NCI-H1105 treated with DMSO at 0.1 percent for 48 hours (cell line): ENCODE measurements at places on chromosomes 5 and 9.

DNA sequence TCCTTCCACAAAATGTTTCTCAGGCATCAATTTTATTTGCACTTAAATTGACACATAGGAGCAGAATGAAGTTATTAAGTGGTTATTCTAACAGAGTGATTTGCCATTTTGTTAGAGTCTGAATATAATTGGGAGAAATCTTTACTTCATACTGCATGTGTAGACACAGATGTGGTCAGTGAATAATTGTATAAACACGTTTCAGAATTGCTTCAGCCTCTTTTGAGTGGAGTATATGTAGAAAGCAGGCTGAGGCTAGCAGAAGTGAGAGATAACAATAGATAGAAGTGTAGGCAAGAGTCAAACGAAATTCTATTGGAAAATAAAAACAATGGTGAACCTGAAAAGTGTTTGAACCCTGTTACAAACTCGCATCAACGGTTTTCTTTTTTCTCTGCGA, 270.7 kb downstream of the TMEM167A start:
- no peak for DNase-seq

DNA sequence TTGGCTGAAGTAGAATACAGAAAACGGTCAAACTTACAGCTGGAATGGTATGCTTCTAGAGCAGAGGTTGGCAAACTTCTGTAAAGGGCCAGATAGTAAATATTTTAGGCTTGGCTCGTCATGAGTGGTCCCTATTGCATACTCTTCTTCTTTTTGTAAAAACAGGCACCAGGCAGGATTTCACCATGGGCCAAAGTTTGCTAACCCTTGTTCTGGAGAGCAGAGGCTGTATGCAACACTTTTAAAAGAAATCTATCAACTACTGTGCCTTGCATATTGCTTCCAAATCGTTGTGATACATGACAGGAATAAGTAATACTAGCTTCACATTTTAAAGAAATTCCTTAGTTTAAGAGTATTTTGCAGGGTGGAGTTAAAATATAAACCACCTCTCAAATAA, 15.6 kb upstream of the COL23A1 start:
- no peak for DNase-seq

DNA sequence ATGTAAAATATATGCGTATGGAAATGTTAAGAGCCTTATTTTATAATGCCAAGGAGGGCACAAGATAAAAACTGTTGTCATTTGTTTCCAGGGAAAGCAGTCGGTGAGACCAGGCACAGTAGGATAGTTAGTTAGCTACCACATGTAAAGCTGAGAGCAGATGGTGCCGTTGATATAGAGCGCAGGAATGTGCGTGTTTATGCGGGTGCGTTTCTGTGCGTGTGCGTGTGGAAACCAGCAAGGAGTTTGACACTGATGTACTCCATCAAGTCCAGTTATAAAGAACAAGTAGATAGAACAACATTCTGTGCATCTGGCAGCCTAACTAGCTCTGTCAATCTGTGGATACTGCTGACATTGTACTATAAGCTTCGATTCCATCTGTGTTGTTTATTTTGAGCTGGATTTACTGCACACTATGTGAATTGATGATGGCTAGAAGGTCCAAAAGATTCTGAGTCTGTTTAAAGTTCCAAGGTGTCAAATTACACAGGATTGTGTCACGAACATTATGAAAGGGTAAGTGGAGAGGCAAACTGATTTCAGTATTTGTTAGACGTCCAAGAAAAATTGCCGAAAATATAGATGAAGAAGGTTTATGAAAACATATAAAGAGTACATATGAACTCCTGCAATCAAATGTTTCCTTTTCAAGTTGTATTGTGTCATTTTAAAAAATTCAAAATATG, 494.9 kb upstream of the MEF2C start:
- no peak for DNase-seq

- no peak for DNase-seq
Measured at GRCh38 chr5:133297293-133297692, 245.5 kb downstream of the HSPA4 start.

- no peak for DNase-seq
Measured at GRCh38 chr5:159785656-159786055, 130.6 kb upstream of the ADRA1B start.

GRCh38 chr5:16104961-16105360, 74.6 kb downstream of the MARCHF11 start:
- DNase-seq = no peak

DNA sequence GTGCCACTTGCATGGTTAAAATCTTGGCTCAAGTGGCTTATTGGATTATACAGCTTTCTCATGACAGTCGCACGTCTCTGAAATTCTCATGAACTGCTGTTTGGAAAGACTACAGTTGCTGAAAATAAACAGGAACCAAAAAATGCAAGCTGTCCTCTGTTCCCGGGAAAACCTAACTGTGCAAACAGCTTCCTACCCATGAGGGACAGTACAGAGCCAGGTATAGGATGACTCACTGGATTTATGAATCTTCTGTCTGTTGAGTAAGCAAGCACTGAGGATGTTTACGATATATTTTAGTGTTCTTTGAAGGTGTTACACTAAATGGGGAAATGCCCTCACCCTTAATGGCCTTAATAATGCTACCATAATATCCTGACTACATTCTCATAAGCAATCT, 380.3 kb upstream of the TNC start:
- DNase-seq = no peak

GRCh38 chr9:130095872-130096271, 42.2 kb downstream of the GPR107 start:
- DNase-seq = no peak

- no peak for DNase-seq
Measured at GRCh38 chr9:93655621-93656425, 79.4 kb downstream of the PHF2 start.

GRCh38 chr5:64944868-64945267, 176.1 kb downstream of the CWC27 start:
- no peak for DNase-seq

- DNase-seq = no peak
Measured at GRCh38 chr9:3820643-3821042, 294.8 kb upstream of the RFX3 start.

GRCh38 chr5:62144401-62145022, 161.5 kb upstream of the KIF2A start:
- peak; percentile 59 for DNase-seq

DNA sequence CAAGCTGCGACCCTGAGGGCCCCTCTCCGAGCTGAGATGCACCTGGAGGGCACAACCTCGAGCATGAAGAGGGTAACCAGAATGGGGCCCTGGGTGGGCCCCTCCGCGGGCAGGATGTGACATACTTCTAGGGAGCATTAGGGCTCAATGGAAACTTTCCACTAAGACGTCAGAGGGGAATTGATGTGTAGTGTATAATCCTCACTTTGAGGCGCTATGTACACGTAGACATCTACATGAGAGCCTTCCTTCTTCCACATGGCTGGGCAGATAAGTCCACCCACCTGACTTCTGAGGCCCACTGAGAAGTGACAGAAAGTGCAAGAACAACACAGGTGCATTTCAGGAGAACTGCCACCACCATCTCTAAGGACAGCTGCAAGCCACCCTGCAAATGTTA, 61.0 kb downstream of the DAP start:
- DNase-seq = no peak

- no peak for DNase-seq
Measured at GRCh38 chr9:135126451-135127187, 39.2 kb downstream of the OLFM1 start.

DNA sequence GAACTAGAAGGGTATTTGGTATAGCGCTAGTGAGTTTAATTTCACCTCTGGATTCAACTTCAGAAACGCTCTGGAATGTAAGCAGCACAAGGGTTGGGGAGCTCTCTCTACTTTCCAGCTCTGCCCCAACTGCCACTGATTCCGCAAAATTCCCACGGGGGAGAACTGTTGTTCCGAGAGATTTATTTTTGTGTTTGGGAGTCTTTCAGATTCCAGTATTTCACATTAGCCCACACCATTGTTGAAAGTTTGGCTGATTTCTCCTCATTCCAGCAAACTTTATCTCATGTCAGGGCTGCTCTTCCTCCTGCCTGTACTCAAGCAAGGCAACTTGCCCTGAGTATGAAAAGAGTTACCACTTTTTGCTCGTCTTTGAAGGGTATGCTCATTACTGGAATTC, 198.5 kb upstream of the EGFLAM start:
- no peak for DNase-seq

- no peak for DNase-seq
Measured at GRCh38 chr9:20512106-20512505, 110.2 kb downstream of the MLLT3 start.

DNA sequence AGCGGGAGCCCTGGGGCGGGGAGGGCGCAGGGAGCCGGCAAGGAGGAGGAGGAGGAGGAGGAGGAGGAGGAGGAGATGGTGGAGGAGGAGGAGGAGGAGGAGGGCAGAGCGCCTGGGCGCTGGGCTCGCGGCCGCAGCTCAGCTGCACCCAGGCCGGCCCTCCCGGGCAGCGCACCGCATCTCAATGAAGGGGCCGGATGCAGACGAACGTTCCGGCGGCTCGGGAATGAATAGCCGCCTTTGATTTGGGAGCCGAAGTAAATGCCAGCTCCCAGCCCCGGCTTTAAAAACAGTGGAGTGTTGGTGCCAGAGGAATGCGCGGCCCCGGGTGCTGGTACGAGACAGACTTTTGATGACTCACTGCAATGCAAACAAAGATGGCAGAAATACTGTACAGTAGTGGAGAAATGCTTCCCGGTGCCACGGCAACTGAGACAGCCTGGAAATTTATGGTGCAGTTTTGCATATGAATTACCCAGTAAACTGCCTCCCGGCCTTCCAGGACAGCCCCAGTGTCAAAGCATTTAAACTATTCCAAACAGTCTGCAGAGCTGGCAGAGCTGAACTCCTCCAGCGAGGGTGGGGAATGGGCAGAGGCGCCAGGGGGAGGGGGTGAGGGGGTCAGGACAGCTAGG, 43.1 kb downstream of the NACC2 start:
- DNase-seq = peak; percentile 42

GRCh38 chr5:31153521-31153920, 40.0 kb upstream of the CDH6 start:
- DNase-seq = no peak

GRCh38 chr5:5342784-5343183, 79.7 kb upstream of the ICE1 start:
- DNase-seq = no peak

DNA sequence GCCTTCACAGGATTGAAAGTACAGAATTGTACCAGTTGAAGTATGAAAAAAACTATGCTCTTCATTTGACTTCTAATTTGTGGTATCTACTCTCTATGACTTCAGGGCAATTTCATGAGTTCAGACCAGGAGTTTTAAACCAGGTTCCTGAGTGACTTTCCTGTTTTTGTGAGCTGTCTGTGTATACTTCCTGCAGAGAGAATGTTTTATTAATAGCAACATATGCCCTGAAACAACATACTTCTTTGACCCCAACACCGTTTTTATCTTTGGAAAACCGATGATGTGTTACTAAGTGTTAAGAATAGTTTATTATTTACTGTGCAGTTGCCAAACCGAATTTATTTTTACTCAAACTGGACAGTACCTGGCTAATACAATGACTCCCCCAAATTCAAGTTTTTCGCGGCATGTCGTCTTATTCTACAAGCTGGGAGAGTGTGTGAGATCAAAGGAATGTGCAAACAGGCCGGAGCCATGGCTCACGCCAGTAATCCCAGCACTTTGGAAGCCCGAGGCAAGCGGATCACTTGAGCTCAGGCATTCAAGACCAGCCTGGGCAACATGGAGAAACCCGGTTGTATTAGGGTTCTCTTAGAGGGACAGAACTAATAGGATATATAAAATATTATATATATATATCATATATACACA, 58.7 kb upstream of the ERBIN start:
- DNase-seq = no peak

GRCh38 chr9:34675048-34675714, 12.7 kb upstream of the CCL27 start:
- peak; percentile 40 for DNase-seq

DNA sequence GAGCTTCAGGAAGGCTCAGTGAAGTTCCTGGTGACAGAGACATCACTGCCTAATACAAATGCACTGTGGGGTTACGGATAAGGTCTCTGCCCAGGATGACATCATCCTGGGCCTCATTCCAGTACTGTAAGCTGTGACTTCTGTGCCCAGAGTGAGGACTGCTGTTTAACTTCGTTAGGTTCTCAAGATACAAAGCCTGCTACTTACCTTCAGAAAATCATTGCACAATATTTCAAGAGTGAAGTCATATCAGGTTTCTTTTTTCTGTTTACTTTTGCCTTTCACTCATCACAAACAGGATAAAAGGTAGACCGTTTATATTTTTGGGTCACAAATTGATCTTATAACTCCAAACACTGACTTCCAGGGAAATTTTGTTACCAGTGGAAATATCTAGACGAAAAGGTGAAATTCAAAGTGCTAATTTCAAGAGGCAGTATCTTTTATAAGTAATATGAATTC, 241.2 kb downstream of the PIK3R1 start:
- DNase-seq = no peak

- no peak for DNase-seq
Measured at GRCh38 chr5:9468060-9468388, 77.9 kb downstream of the SEMA5A start.

DNA sequence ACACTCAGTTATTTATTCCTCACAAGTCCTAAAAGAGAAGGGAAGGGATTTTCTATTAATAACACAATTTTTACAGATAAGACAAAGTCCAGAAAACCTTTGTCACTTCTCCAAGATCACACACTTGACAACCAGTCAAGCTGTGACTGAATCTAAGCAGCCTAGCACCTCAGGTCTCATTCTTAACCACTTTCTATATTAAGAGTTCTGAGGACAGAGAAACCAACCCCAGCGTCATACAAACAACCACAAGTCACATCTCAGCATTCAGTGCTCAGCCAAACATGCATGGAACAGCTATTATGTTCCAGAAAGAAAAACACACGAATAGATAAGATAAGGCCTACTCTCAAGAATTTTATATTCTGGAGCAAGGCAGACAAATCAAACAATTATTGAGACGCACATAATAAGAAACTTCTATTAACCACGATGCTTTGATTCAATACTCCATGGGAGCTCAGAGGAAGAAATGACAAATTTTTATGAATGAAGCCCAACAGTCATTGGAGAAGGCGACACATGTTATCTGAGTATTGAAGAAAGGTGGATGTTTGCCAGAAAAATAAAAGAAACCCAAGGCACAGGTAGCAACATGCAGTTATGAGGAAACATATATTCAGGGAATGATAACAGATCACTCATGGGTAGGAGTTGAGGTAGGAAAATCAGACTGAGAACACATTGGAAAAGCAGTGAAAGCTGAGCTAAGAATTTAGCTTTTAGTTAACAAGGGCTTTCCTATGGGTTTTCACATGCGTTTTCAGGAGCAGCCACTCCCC, 113.1 kb downstream of the HTR4 start:
- DNase-seq = no peak

DNA sequence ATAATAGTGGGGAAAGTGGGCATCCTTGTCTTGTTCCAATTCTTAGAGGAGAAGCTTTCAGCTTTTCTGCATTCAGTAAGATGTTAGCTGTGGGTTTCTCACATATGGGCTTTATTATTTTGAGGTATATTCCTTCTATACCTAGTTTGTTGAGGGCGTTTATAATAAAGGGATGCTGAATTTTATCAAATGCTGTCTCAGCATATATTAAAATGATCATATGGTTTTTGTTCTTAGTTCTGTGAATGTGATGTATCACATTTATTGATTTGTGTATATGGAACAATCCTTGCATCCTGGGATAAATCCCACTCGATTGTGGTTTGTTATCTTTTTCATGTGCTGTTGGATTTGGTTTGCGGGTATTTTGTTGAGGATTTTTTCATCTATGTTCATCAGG, 43.1 kb downstream of the FGD3 start:
- DNase-seq = no peak
